ENCODE measurements at places on chromosomes 3 and 15. TPM values are rescaled to one million over a fixed set of nuclear protein-coding genes. Genes with fewer than 3 reads are reported as not detected.

DNA sequence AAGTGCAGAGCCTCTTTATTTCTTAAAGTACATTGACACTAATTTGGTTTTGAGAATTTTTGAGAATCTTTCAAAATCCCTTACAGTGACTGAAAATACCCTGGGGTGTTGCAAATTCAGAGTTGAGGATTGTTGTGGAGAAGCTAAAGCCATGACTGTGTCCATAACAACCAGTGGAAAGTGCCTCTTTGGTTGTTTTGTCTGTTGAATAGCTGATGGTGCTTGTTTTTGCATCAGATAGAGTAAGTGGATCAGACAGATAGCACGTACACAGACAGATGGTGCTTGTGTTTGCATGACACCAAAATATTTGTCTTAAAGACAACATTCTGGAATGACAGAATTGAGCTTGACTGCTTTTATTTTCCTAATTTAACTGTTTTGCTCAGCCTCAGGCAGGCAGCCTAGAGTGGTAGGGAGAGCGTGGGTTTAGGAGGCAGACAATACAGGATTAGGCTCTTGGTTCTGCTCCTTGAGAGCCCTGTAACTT, 265.0 kb downstream of the IL20RB start:
- no peak for DNase-seq

- peak; percentile 38 for DNase-seq
These were observed 45.6 kb downstream of the DLEC1 start for GRCh38 chr3:38084334-38085310.

MYEF2 gene
- total RNA-seq: 25.7 TPM

DNA sequence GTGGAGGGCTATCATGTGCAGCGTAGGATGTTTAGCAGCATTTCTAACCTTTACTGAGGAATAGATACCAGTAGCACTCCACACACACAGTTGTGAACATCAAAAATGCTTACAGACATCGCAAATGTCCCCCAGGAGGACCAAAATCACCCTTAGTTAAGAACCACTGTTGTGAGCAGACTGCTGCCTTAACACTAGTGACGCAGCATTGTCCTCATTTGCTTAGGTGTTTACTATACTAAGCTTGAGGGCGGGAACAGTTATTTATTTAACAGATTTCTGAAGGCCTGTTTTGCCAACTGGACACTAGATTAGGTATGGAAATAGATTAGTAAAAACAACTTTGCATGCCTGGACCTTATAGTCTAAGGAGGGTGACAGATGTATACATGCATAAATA, 2.3 kb downstream of the PPP2R3A start:
- no peak for DNase-seq

GRCh38 chr15:31352339-31352751, 25.7 kb downstream of the KLF13 start:
- peak; percentile 35 for DNase-seq

- DNase-seq: no peak
These were observed 26.3 kb upstream of the DYNC1LI1 start for GRCh38 chr3:32596909-32597369.

GRCh38 chr15:57306944-57307411, 69.3 kb upstream of the CGNL1 start:
- DNase-seq: no peak

IQCF5 gene
- not detected for total RNA-seq

HYKK gene
- total RNA-seq: 1.6 TPM

DNA sequence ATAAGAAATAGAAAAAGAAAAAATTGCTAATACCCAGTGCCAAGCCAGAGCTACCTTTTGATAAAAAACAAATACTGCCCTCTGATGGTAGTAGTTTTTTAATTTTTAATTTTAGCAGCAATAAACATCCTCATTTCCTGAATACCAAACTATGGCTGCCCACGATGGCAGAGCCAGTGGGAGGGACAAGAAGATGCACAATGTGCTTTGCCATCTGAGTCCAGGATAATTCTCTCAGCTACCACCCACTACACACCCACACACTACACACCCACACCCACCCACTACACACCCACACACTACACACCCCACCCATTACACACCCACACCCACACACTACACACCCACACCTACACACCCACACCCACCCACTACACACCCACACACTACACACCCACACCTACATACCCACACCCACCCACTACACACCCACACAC, 17.8 kb downstream of the CEP19 start:
- DNase-seq: peak; percentile 39

DNA sequence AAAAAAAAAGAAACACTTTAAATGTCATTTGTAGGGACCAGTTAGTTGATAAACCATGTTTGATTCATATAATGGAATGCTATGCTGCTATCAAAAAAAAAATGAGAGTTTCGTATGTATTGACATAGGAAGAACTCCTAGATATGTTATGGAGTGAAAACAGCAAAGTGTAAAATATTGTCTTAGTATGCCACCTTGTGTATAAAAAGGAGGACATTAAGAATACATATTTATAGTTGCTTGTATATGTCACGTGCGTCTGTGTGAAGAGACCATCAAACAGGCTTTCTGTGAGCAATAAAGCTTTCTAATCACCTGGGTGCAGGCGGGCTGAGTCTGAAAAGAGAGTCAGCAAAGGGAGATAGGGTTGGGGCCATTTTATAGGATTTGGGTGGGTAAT, 39.5 kb downstream of the KBTBD8 start:
- no peak for DNase-seq

TAGLN3 gene
- 1.2 TPM for total RNA-seq

Data from activated CD8-positive, alpha-beta T cell treated with anti-CD3 and anti-CD28 coated beads for 36 hours (primary cell).